Activated CD8-positive, alpha-beta memory T cell treated with anti-CD3 and anti-CD28 coated beads, Interleukin-2, amount 50 U/mL, for 4 hours (primary cell): ENCODE measurements at places on chromosomes 5 and 9.

DNA sequence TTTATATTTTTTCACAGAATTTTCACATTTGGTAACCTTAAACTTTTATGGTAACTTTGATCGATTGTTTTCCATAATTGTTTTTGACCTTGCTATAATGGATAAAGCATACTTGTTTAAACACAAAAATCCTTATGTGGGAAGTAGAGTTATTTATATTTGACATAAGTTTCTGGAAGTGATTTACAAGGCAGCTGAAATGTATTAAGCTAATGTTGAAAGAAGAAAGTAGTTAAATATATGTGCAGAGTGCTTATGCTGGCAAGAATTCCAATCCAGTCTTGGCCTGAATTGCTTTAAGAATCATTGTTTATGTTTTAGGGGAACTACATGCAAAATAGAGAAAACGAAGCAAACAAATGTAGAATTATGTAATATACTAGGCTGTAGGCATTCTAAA, 763.6 kb downstream of the TAF11L14 start:
- DNase-seq: no peak

DNA sequence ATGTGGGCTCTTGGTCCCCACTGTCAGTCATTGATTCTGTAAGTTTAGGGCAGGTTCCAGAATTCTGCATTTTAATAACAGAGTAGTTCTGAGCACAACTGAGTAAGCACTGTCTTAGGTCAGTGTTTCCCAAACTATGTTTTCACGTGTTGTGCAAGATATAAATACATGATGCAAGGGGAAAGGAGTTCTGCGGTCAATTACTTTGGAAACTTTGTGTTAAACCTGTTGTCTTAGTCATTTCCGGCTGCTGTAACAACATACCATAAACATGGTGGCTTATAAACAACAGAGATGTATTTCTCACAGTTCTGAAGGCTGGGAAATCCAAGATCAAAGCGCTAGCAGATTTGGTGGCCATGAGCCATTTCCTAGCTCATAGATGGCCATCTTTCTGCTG, 69.8 kb downstream of the EQTN start:
- DNase-seq: no peak

GRCh38 chr5:140202078-140202477, 27.1 kb downstream of the CYSTM1 start:
- DNase-seq: no peak

DNA sequence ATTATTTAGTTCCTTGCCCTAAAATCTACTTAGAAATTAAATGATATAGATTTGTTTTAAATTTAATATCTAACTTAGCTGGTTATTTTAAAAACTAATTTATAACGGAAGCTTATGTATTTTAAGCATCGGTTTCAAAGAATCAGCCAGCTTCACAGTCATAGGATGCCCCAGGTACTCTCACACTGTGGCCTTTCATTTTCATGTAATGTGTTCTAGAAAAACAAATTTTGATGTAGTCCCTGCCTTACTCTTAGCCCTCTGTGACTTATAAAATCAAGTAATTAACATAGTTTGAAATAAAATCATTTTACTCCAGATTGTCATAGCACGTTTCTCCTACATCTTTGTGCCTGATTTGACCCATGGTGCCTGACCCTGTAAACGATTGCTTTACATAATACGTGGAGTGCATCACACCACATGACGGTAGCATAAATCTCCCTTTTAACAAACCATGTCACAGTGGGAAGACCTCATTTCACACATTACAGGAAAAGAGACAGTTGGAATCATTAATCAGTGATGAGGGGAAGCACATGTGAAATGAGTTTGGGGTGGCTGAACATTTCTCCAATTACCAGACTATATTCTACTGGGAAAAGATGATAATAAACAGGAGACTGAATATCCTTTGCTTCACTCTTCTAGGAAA, 731.5 kb upstream of the CDH9 start:
- no peak for DNase-seq

DNA sequence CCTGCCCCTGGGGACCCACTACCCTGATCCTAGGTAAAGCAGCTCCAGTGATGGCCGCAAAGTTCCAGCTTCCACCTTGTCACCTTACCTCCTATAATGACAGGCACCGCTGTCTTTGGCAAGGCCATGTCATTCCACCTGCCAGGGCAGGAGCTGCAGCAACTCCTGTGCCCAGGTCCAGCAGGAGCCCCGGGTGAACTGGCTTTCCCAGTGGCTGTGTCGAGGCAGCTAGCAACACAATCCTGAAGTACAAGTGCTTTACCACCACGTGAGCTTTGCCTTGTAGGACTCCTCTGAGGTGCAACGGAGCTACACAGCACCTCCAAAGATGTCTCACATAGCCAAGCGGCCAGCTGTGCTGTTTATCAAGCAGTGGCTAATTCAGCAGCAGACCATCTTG, 20.7 kb upstream of the MGAT1 start:
- DNase-seq: no peak

GRCh38 chr5:77928776-77929300, 152.7 kb upstream of the TBCA start:
- DNase-seq: no peak

DNA sequence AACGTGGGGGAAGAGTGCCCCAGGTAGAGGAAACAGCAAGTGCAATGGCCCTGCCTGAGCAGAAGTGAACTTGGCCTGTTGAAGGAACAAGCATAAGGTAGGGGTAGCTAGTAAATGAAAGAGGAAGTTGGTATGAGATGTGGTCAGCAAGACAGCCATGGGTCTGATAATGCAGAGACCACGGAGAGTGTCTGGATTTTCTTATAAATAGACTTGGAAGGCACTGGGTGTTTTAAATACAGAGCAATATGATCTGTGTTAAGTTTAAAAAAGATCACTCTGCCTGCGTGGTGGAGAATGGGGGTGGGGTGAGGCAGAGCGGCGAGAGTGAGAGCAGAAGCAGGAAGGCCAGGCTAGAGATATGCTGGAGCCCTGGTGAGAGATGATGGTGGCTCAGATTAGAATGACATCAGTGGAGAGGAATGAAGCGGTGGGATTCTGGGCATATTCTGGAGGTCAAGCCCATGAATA, 4.2 kb downstream of the ADAM19 start:
- DNase-seq: no peak

GRCh38 chr9:6904371-6904770, 146.6 kb downstream of the KDM4C start:
- DNase-seq: no peak

DNA sequence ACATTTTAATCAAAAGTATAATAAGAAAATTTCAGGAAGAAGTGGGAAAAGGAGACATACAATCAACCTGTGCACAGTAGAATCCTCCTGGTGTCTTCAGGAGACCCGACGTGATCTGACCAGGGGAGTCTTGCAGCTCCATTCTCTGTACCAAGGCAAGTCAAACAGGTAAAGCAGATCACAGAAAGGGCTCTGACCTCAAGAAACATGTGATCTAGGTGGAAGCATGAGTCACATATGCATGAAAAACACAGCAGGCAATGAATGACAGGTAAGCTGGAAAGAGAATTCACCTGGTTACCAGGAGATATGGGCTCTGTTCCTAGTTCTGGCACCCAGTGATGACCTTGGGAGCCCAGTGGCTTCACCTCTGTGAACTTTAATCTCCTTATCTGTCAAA, 19.4 kb upstream of the FABP6 start:
- DNase-seq: no peak

DNA sequence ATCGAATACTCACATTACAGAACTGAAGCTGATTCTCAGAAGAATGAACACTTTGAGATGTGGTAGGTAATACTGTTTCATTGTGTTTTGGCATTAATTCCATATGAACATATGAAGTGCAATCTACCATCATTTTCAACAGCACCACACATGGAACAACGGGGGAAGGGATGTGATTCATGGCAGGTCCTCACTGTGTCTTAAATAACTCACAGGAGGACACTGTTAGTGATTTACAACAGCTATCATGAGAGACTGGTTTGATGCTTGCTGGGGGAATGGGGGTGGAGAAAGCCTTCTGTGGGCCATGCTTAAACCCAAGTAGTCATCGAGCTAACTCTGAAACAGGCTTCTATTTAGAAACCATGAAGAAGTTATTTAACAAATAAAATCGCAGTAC, 232.9 kb downstream of the SPOCK1 start:
- DNase-seq: no peak

- DNase-seq: no peak
Observed at GRCh38 chr9:91500509-91501014, 76.9 kb upstream of the NFIL3 start.

- no peak for DNase-seq
Observed at GRCh38 chr5:80763211-80763610, 108.4 kb upstream of the DHFR start.

- no peak for DNase-seq
Observed at GRCh38 chr5:9588254-9588653, 41.9 kb downstream of the TAS2R1 start.

DNA sequence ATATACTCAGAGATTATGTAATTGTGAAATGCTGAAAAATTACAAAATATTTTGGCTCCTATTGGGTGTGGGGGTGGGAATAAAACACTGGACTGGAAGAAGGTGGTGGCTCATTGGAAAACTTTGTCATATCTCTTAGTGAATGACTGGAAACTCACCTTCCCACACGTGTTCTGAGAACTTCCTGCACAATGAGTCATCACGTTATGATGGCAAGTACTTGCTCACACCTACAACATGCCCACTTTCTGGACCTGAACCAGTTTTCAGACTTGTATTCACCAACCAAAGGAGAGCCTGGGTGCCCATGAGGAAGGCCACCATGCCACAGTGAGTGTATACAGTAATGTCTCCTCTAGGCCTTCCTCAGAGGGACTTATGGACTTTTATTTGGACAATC, 294.8 kb downstream of the ASTN2 start:
- DNase-seq: no peak
